ENCODE measurements at places on chromosomes 7 and 10.

DNA sequence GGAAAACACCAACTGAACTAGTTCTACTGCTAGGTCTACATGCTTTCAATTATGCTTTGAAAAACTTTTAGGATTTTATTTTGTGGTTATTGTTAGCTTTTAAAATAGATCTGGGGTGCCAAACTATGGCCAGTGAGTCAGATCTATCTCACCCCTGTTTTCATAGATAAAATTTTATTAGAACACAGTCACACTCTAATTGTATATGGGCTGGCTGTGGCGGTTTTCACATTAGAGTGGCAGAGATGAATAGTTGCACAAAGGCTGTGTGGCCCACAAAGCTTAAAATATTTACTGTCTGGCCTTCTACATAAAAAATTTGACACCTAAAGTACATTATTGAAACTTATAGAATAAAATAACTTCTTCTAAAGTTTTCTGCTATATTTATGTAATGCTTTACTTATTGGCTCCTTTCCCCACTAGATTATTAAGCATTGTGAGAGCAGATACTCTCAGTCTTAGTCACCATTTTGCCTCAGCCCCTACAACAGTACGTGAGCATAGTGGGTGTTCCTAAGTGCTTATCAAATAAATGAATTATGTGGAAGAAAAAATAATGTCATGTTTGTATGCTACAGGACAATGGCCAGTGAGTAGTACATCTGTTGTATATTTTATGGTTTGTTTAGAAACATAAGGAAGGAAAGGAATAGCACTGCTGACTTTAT, 5.4 kb upstream of the SUV39H2 start:
- DNase-seq, result no peak

DNA sequence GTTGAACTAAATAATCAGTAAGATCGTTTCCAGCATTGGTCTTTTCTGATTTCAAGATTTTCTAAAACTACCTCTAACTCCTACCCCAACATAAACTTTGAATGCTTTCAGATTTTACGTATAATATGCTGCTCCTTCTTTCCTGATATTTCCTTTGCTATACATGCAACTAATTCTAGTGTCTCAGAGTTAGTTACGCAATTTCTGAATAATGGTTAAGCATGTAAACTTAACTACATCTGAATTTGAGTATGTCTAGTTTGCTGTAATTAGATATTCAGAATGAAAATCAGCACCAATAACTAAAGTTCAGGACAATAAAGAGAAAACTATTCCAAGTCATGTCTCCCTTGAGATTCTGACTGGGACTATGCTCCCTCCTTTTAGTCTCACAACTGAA, 71.0 kb downstream of the SEMA3C start:
- no peak for DNase-seq

DNA sequence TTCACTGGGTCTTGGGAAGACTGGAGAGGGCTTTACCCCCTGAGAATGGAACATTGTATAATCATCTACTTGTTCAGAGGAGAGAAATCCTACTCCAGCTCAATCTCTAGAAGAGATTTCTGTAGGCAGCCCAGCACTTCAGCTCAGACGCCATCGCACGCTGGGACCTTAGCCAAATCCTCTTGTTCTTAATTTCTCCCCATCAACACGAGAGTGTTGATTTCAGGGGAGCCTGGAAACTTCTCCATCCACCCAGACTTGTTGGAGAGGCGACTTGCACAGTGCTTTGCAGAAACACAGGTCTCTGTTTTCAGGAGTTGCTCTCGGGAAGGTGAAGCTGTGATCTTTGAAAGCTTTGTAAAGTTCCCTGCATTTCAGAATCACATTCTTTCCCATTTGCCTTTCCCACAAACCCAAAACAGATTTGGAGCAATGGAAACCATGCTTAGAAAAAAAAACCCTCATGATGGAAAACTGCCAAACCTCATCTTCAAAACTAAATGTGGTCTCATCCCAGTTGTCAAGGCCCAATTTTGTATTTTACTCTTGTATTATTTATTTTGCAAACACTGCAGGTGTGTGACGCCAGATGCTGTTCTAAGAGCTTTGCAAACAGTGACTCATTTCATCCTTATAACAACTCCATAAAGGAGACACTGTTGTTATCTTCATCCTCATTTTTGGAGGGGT, 60.9 kb downstream of the CALML3 start:
- DNase-seq, result no peak

GRCh38 chr10:8438603-8439002, 384.1 kb downstream of the GATA3 start:
- no peak for DNase-seq

GRCh38 chr7:107982918-107983389, 20.0 kb downstream of the LAMB1 start:
- no peak for DNase-seq

GRCh38 chr7:30845426-30846135, 66.1 kb upstream of the AQP1 start:
- DNase-seq, result no peak

GRCh38 chr7:102147008-102147407, 139.7 kb upstream of the SH2B2 start:
- no peak for DNase-seq

DNA sequence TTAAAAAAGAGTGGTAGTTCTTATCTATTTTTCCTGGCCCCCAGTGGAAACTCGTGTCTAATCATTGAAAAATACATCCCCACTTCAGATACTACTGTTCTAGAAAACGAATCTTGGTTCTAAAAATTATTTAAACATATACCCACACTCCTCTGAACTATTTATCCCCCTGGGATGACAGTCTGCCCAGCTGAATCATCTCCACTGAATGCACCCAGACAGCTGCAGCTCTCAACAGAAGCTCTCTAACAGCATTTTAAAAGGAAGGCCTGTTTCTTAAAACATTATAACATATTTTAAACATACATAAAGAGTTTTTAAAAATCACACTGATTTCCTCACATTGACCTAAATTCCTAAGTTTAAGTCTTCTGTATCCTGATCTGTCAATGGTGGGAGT, 544.6 kb upstream of the PHF14 start:
- DNase-seq, result no peak

DNA sequence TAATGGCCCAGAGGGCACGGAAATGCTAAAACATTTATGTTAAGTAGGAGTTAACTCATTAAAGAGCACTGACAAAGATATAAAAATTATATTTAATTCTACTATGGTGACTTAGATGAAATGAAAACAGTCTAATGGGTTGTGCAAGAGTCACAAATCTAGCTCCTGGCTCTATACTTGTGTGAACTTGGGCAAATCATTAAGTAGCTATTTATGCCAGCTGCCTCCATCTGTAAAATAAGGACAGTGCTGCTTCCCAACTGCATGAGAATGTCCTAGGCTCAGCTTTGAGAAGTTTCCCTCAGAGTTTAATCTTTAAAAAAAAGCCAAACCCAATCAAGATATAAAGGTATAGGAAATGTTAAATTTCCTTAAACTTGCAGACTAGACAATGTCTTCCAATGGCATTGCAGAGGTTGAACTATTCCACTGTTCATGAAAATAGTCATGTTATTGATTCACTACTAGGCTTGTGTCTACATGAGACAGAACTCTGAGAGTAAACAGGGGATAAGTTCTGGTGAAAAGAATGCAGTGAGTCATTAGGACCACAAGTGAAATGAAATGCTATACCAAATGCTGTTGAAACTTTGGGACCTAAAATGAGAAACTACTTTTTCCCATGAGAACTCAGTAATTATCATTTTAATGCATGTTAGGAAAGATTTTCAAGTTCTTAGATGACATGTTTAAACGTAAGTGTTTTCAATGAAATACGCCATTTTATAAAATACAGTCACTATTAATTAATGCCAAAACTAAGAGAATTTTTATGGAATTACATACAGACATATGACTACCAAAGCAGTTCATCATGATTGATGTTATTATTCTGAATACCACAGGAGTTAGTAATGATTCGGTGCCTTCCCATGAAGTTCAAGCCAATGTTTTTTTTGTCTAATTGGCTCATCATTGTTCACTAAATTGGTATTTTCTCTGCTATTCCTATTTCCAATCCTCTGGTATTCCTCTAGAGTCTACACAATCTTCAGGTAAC, 84.2 kb downstream of the CDK6 start:
- no peak for DNase-seq

DNA sequence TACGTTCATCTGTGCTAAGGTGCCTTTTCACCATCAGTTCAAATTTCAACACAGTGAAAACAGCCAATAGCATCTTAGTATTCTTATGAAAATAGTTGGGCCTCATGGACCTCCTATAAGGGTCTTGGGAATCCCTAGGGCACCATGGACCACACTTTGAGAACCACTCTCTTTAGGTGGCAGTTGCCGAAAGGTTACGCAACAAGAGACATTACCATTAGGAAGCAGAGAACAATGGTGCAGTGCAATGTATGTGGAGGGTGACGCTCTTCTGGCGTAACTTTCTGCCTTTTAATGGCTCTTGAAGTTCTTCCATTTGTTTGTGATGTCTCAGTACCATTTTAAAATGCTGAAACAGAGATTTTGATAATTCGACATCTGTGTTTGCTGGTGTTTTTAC, 131.1 kb downstream of the CNNM2 start:
- DNase-seq, result no peak

- DNase-seq, result no peak
These were observed 255.3 kb downstream of the FZD1 start for GRCh38 chr7:91519241-91520158.

GRCh38 chr7:95867309-95867708, 95.0 kb downstream of the DYNC1I1 start:
- no peak for DNase-seq

GRCh38 chr7:37694208-37695094, 10.9 kb downstream of the GPR141 start:
- no peak for DNase-seq

GRCh38 chr10:95466436-95466835, 94.7 kb downstream of the SORBS1 start:
- DNase-seq, result no peak

GRCh38 chr7:158120316-158120715, 467.3 kb downstream of the PTPRN2 start:
- DNase-seq, result no peak

DNA sequence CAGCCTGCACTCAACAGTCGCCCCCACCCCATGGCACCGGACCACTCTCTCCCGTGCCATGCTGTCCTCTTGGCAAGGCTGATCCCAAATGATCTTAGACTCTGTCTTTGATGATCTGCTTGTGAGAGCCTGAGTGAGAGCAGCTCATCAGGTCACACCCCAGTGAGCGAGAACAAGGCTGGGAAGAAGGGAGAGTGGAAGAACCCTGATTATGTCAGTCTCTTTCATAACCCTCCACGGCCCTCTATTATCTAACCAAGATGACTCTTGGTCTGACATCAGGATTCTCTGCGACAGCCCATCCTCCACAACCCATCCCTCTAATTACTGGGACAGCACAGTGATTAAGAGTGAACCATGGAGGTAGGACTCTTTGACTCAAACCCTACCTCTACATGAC, 53.1 kb upstream of the C7orf33 start:
- DNase-seq, result no peak

DNA sequence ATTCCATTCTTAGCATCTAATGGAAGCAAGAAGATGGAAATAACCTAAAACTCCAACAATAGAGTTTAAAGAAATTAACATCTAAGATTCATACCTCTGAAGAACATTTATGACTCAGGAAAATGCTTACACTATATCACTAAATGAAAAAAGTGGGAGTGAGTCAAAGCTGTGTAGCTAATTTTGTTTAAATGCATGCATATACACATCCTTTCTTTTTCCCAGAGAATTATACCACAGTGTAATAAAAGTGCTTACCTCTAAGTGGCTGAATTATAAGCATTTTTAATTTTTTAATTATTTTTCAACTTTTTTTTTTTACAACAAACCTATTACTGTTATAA, 44.3 kb downstream of the CCDC71L start:
- DNase-seq, result no peak

DNA sequence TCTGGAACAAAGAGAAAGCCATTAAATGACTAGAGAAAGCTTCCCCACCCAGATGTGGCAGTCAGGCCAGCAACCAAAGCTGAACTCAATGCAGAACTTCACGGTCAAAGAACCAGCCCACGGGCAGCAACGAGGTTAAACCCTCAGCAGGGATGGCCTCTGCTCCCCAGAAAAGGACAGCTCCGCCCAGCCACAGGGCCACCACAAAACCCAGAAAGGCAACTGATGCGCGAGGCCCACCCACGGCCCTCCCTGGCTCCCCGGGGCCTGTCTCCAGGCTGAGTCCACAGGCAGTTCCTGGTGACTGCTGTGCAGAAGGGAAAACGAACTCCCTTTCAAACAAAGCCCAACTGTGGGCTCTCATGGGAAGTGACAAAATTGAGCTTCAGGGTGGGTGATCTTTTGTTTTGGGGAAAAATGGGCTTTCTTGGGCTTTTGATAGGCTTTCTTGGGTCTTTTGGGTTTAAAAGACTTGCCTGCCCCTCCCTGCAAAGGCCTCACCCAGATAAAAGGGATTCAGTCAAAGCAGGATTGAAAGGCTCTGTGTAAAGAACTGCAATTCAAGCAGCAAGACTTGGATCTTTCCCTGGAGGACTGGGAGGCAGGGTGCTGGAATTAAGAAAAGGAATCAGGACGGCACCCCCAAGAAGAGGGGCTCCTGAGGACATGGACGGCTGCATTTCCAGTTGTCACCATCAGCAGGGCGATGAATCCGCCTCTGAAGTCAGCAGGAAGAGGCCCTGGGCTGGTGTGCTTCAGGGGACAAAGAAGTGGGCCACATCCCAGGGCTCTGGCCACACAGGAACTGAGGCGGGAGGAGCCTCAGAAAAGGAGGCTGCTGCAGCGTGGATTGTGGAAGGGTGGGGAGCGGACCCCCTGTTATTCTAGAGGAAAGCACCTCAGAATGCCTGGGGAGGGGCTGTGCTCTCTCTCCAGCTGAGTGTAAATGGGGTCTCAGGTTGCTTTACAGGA, 209.9 kb downstream of the USP6NL start:
- no peak for DNase-seq

DNA sequence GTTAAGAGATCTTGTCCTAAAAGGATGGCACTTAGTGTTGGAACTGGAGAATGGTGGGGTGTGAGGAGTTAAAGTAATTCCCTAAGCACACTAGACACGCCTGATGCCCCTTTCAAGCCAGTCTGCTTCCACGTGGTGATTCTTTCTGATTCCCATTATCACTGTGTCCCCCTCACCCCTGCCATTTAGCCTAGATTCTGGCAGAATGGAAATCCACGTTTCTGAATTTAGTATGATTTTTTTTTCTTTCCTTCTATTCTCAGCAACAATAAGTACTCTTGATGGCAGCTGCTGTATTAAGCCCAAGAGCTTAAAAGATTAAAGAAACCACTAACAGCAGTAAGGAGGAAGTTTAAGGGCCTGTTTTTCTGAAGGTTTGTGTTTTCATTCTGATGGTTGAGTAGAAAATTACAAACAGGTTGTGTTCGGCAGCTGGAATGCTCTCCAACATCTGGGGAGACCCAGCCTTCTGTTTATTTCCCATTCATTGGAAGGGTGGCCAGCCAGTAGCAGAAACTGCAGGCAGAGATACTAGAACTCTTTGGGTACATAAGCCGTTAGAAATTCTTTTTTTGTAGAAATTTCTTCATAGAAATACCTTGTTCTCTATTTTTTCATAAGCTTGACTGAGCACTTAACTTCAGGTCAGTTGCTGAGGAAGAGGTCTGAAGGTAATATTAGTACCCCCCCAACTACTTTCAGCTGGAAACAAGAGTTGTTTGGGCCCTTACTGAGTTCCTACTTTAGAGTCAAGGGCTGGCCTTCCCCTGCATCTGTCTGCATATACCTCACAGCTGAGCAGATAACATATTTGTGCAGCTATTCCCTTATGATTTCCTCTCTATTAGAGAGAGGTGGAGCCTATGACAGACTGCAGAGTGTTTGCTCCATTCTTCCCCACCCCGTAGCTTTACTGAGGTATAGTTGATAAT, 355.1 kb downstream of the AUTS2 start:
- DNase-seq, result no peak

All from GM12891 (cell line).